Activated CD4-positive, alpha-beta T cell treated with anti-CD3 and anti-CD28 coated beads, Interleukin-2, amount 10 ng/mL, durations not matched to agents 24 days and 14 days (primary cell): ENCODE measurements at places on chromosomes 5 and 9. TPM values are rescaled to one million over a fixed set of nuclear protein-coding genes. Genes with fewer than 3 reads are reported as not detected.

GRCh38 chr5:88724201-88724600, 158.8 kb downstream of the MEF2C start:
- no peak for DNase-seq

DNA sequence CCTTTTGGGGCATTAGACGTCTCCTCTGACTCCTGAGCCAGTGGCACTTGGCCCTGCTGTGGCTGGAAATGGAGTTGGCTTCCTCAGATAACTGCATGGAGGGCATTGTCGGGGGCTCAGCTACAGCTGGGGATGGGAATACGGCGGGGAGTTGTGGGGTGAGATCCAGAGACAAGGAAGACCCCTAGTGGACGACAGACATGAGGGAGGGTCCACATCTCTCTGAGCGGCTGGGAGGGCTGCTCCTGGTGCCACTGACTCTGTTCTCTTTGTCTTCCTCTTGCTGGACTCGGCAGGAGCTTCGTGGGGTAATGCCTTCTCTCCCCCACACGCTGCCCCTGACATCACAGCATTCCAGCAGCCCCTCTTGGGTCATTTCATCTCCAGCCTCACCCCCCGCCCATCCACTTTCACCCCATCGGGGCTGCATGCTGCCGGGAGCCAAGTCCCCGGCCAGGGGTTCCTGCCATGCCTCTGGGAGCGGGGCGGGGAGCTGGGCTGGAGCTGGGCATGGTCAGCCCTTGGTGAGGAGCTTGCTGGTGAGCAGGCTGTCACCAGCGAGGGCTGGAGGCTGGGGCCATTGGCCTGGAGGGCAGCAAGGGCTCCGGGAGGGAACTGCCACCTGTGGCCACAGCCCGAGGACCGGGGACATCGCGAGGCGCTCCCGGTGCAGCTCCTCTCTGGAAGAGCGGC, 172.3 kb downstream of the CACNA1B start:
- no peak for DNase-seq

SPATA31E1 gene
- total RNA-seq: not detected in 2 replicates

PFDN1 gene
- total RNA-seq: 51.5 and 57.9 TPM in 2 replicates

MARCOL gene
- total RNA-seq: not detected in 2 replicates

CYSRT1 gene
- total RNA-seq: 0.54 and 0.68 TPM in 2 replicates

DND1 gene
- total RNA-seq: 2.8 and 3.8 TPM in 2 replicates
